ENCODE measurements at places on chromosomes 16 and 17.

GRCh38 chr17:14203388-14203787 is 33.3 kb downstream of the CDRT15 start:
- DNase-seq: no peak

GRCh38 chr16:31478956-31479355 is 4.0 kb upstream of the SLC5A2 start:
- DNase-seq: no peak

GRCh38 chr16:80803339-80804055 is 901 bp downstream of the CDYL2 start:
- no peak for DNase-seq

DNA sequence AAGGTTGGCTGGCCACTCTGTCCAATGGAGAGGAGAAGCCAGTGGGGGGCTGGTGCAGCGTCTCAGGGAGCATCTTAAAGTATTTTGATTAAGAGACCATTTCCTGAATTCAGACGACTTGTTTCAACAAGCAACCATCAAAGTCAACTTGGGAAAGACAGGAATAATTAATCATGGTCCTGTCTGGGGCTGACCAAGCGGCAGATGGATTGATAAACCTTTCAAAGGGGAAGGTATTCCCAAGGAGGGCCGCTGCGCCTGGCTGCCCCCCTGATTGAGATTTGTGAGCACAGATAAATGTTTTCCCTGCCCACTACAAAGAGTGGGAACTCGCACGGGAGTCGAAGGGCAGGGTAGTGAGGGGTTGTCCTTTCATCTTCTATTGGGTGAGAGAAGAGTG is 47.5 kb downstream of the HNF1B start:
- no peak for DNase-seq

DNA sequence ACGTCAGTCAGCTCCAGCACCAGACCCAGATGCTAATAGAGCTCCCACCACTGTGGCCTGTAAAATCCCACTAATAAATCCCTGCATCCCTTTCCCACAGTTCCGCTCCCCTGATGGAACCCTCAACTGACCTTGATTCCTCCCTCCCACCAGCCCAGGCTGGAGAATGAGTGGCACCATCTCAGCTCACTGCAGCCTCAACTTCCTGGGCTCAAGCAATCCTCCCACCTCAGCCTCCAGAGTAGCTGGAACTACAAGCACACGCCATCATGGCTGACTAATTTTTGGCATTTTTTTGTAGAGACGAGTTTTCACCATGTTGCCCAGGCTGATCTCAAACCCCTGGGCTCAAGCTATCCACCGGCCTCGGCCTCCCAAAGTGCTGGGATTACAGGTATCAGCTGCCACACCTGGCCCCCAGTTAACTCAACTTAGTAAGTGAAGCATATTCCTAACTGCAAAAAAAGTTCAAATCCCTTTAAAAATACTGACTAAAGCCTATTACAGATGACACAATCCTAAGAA is 15.6 kb downstream of the USP7 start:
- no peak for DNase-seq

- no peak for DNase-seq
Observed at GRCh38 chr17:53629188-53629587, 193.5 kb upstream of the KIF2B start.

GRCh38 chr17:38349097-38349730 is 2.4 kb upstream of the SOCS7 start:
- DNase-seq: no peak

DNA sequence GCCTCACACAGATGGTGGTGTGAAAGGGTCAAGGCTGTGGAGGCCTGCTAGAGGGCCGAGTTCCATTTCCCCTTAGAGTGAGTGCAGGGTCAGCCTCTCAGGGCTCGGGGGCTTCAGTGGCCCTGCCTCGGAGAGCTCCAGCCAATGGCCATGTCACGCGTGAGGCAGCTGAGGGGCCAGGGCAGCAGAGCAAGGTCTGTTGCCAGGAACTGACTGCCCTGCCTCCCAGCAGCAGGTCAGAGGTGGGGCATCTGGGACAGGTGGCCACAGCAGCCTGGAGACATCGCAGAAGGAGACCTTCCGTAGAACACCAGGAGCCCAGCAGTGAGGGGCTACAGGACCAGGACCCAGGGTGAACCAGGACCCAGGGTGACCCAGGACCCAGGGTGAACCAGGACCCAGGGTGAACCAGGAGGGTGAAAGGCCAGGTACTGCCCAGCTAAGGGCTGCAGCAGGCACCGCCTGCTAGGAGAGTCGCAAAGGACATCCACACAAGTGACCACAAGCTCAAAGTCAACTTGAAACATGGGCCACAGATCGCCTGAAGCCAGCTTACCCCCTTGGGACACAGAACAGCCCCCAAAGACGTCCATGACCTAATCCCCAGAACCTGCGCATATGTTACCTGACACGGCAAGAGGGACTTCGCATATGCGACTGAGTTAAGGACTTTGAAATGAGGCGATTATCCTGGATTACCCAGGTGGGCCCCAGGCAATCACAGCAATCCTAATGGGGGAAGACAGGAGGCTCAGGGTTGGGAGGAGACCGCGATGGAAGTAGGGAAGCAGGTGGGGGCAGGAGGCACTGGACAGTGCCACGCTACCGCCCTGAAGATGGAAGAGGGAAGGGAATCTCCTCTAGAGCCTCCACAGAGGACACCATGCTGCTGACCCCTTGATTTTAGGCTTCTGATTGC is 4.8 kb upstream of the MEAK7 start:
- no peak for DNase-seq

GRCh38 chr16:63415014-63415413 is 1378.8 kb upstream of the CDH8 start:
- no peak for DNase-seq

- DNase-seq: no peak
Observed at GRCh38 chr17:81294512-81295030, 536 bp downstream of the SLC38A10 start.

GRCh38 chr17:45335721-45336120 is 18.9 kb upstream of the MAP3K14 start:
- no peak for DNase-seq

- DNase-seq: no peak
Observed at GRCh38 chr16:14606102-14606501, 24.0 kb downstream of the PARN start.

DNA sequence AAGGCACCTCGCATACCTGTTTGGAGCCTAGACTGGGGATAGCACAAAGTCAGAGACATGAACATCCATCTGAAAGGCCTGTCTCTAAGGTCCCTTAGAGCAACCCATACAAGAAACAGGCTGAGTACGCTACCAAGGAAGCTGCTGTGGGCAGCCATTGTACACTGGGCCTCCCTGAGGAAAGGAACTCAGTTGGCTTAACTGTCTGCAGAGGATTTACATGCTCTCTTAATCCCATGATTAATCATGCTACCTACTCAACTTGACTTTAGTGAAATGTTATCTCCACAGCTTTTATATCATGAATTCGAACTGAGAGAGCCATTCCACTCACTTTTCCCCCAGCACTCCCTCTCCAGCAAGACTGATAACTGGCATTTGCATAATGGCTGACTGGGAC is 26.0 kb downstream of the PHLPP2 start:
- no peak for DNase-seq

GRCh38 chr17:14545156-14545906 is 244.4 kb downstream of the HS3ST3B1 start:
- DNase-seq: no peak

DNA sequence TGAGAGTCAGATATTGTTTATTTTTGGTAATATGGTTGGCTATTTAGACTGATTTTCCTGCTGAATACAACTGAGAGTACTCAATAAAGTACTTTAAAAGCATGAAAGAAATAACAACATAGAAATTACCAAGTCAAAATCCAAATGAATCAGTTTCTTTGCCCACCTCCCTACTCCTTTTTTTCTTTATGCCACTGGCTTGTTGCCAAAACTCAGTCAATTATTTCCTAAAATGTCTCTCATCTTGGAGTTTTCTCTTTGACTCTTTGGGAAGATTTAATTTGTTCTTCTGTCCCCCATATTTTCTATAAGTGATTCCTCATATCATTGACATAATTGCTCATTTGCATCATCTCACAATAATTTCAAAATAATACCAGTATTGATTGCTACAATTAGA is 2.6 kb upstream of the OMG start:
- no peak for DNase-seq

GRCh38 chr16:11014136-11014535 is 69.8 kb downstream of the CLEC16A start:
- no peak for DNase-seq

DNA sequence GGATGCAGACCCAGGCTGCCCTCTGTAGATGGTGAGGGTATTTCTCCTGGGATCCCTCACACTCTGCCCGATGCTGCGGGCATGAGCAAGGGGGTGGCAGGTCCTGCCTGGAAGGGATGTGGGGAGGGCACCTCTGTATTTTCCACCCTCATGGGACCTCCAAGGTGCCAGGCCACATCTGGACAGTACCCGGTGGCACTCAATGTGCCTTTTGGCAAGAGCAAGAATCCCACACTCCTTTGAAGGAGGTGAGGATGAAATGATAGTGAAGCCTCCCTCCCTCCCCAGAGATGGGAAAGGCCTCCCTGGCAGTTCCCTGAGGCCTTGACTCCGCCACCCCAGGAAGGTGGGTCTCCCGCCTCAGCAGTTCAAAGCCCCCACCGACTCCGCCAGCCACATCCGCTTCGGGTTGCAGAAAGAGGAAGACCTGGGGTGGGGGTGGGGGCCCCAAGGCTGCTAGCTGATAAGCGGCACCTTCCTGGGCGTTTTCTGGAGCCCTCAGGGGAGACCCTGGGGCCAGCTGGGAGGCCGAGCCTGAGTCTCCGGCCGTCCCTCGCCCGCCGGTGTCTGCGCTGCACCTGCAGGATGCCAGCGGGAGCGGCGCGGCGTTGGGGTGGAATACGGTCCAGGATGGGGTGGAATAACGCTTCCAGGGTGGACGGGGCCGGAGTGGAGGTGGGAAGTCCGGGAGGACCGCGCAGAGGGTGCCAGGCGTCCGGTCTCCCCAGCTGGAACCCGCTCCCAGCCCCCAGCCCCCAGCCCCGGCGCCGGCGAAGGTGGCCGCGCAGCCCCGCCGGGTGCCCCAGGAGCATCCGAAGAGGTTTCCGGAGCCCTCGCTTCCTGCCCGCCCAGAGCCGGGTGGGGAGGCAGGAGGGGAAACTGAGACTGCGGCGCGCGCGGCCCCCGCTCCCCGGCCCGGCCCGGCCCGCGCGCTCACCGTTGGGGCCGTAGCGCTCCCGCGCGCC is 718 bp downstream of the ATP2A3 start:
- DNase-seq: no peak

- no peak for DNase-seq
Observed at GRCh38 chr16:80804526-80805383, at the start of gene CDYL2. TSS of gene CDYL2 (minus strand) at chr16:80804598. CDS start at chr16:80804173, 425 bp downstream.

DNA sequence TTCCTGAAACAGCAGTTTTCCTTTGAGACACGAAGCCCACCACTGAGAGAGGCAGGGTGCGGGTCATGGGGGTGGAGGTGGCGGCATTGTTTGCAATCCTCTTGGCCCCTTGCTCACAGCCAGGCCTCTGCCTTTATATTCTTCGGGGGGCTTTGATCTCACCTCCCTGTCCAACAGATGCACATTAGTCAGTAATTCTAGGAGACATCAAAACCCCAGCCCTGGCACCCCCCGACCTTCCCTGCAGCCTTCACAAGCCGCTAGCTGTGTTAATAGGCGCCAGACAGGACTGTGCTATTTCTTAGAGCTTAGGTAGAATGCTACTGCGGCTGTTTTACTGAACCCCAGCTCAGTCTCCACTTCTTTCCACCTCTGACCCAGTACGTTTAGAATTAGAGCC is 212.6 kb downstream of the RBFOX1 start:
- no peak for DNase-seq

GRCh38 chr17:40219594-40220338 is 662 bp downstream of the WIPF2 start:
- no peak for DNase-seq

DNA sequence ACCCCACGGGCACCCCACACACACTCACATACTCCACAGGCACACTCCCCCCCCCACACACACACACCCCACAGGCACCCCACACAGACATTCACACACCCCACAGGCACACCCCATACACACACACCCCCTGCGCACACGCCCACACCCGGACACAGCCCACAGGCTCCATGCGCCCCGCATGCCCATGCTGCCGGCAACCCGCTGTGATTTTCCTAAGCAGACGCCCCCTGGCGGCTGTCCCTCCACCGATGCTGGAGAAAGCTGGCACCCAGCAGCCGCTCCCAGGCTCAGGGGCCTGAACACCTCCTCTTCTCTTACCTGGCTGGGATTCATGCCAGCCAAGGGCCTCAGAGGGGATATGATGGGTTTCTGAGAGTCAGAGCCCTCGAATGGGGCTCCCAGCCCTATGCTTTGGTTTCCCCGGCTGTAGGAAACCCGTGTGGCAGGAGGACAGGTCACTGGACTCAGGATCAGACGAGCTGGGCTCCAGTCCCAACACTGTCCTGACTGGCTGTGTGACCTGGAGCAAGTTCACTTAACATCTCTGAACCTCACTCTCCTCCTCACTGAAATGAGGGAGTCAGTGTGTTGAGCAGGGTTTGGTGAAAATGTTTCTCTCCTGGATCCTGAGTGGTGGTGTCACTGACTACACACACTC is 19.6 kb upstream of the TNFRSF13B start:
- DNase-seq: no peak

DNA sequence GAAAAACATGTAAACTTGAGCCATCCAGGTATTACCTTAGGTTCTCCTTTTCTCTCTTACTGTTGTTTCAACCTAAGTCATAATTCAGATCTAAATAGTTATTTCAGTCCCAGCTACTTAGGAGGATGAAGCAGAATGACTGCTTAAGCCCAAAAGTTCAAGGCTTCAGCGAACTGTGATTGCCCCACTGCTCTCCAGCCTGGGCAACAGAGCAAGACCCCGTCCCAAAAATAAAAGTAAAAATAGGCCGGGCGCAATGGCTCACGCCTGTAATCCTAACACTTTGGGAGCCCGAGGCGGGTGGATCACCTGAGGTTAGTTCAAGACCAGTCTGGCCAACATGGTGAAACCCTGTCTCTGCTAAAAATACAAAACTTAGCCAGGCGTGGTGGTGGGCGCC is 9.6 kb downstream of the MEIOB start:
- no peak for DNase-seq

- no peak for DNase-seq
Observed at GRCh38 chr17:80830020-80830780, 161.4 kb upstream of the CHMP6 start.

DNA sequence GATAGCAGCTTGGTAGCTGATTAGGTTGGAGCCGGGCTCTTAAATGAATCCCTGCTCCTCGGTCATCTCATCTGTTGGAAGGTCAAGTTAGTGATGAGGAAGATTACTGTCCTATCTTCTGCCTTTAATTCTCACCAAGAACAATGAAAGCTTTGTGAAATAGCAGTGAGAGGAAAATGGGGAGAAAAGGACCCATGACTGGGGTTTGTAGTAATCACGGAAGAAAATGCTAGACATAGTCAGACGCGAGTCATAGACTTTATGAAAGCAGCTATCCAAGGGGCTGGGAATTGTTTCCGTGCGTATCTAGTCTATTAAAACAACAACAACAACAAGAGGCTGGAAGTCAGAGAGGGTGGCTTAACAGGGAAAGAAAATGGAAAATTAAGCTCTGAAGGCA is 18.3 kb downstream of the PIK3R5 start:
- DNase-seq: no peak

Measured in SIG-M5 (cell line).